ENCODE measurements at places on chromosomes 11 and 22. TPM values are rescaled to one million over a fixed set of nuclear protein-coding genes. Genes with fewer than 3 reads are reported as not detected.
A peak's percentile ranks its signal among the peaks of the same experiment; 100 is the strongest.

- DNase-seq, result no peak
Measured at GRCh38 chr11:56457076-56457475, 16.1 kb downstream of the OR5M3 start.

DNA sequence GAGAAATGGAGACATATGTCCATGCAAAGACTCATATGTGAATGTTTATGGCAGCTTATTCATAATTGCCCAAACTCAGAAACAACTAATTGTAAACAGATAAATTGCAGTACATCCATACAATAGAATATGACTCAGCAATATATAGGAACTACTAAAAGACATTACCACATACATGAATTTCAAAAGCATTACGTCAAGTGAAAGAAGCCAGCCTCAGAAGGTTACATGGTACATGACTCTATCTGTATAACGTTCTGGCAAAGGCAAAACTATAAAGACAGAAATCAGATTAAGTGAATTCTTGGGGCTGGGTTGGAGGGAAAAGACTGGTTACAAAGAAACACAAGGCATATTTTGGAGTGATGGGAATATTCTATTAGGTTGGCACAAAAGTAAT, 7.2 kb downstream of the KCTD21 start:
- DNase-seq, result no peak

Gene CD6
- 1.8 TPM for polyA plus RNA-seq

GRCh38 chr11:86155200-86155844, 86.4 kb upstream of the PICALM start:
- DNase-seq, result no peak

DNA sequence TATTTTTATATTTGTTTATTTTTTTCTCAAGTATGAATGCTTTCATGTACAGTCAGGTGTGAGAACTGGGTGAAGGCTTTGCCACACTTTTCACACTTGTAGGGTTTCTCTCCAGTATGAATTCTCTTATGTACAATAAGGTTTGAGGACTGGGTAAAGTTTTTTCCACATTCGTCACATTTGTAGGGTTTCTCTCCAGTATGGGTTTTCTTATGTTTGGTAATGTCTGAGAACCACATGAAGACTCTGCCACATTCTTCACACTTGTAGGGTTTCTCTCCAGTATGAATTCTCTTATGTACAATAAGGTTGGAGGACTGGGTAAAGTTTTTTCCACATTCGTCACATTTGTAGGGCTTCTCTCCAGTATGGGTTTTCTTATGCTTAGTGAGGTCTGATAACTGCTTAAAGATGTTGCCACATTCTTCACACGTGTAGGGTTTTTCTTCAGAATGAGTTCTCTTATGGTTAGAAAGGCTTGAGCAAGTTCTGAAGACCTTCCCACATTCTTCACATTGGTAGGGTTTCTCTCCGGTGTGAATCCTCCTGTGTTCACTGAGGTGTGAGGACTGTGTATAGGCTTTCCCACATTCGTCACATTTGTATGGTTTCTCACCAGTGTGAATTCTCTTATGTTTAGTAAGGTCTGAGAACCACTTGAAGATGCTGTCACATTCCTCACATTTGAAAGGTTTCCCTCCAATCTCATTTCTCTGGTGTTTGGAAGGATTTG, 19.7 kb downstream of the ZNF195 start:
- no peak for DNase-seq

- no peak for DNase-seq
Measured at GRCh38 chr22:35274154-35274871, 17.0 kb downstream of the HMGXB4 start.

DNA sequence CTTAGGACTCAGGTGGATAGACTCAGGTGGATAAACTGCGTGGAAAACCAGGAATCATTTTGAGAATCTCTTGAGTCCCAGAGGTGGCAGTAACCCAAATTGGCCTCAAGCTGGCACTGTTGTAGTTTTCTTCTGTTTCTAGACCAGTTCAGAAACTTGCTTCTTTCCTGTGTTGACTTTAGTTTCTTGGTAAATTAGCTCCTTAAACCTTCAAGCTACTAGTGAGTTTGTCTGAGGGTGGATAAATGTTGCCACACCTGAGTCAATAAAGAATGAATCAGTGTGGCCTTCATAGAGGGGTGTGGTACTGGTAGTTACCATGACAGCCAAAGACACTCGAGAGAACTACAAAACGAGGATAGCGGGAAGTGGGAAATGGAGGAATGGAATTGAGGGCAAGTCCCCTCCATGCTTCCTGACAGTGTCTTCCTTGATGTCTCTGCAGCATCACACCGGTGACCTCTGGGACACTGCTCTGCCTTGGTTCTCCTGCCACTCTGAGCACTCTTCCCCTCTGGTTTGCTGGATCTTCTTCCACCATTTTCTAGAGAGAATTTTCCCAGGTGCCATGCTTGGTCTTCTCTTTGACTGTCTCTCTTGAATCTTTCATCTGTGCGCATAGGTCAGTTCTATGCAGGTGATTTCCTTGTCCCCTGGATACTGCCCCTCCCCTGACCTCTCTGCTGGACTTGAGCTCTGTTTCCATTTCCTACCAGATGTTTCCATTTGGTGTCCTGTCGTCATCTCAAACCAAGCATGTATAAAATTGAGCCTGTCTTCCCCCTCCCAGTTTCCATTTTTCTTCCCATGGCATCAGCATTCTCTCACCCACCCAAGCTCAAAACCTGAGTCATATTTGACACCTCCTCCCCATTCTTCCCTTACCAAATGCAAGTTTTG, 7.2 kb downstream of the POLD4 start:
- DNase-seq, result no peak

GRCh38 chr11:92750794-92751193, 218.7 kb upstream of the MTNR1B start:
- DNase-seq, result no peak

- DNase-seq, result no peak
Measured at GRCh38 chr22:45770506-45770905, 98.9 kb downstream of the ATXN10 start.

DNA sequence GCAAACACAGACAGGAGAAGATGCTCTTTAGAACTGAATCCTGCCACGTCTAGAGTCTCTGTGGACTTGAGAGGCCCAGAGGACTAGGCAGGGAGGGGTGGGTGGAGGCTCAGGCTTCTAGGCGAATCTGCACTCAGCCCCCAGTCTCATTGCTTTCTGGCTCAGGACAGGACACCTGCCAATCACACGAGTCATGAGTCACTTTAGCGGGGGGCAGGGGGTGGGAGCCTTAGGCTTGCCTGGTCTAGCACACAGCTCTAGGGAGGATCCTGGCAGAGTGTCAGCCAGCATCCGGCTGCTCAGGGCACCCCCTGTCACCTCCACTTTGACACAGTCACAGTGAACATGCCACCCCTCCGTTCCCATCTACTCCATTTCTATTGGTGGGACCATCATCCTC, 167.7 kb downstream of the CEP164 start:
- no peak for DNase-seq

Gene MOV10L1
- 1.1 TPM for polyA plus RNA-seq

Gene PGA3
- polyA plus RNA-seq, result not detected

Gene OTOG
- polyA plus RNA-seq, result 0.66 TPM

Gene SLC22A12
- polyA plus RNA-seq, result 5.7 TPM

- no peak for DNase-seq
Measured at GRCh38 chr11:117303646-117304315, 12.3 kb downstream of the BACE1 start.

DNA sequence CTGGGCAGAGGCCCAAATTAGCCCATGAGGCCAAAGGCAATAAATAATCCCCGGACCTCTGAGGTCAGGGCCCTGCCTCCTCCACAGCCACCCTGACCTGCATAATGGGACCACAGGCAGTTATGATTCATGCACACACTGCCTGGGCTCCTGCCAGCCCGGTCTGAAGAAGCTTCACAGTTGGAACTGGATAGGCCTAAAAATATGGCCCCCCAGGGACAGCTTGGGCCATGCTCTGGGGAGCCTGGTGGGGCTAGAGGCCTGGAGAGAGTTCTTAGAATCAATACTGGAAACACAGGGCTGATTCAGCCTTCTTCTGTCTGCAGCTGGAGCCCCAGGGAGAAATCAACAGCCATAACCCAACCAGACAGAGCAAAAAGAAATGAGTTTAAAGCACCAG, 112.8 kb upstream of the CADM1 start:
- DNase-seq, result no peak

Gene PNPLA2
- 66.0 TPM for polyA plus RNA-seq

Gene VWCE
- polyA plus RNA-seq, result 3.5 TPM

Gene SIAE
- 35.9 TPM for polyA plus RNA-seq

GRCh38 chr22:45805413-45805812, 133.8 kb downstream of the ATXN10 start:
- no peak for DNase-seq

DNA sequence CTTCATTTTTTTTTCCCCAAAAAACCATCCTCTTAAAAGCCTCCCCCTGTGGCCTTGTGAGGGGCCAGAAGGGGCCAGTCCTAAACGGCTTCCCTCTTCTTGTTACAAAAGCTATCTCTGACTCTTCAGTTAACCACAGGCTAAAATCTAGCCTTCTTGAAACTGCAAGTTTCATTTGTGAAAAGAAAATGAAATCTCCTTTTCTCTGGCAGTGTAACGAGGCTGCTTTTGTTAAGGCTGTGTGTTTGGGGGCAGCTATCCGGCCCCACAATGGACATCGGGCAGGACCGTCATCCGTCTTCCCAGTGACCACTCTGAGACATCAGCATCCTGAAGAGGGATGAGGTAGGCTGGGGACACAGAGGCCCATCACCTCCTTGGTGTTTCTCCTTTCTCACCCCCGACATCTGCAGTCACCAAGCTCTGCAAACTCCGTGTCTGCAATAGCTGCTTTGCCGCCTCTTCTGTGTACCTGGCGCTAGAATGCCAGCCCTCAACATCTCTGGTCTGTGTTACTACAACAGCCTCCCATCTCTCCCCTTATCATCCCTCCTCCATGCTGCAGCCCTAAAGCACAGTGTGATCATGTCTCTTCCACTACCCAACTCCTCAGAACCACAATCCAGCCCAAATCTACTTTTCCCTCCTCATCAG, 94.0 kb downstream of the RCN1 start:
- DNase-seq, result no peak

Gene ESAM
- 69.4 TPM for polyA plus RNA-seq

- peak; percentile 96 for DNase-seq
Measured at GRCh38 chr11:69638941-69639681, 1.8 kb upstream of the CCND1 start.

GRCh38 chr11:69817265-69818230, 1.7 kb downstream of the FGF3 start:
- peak; percentile 49 for DNase-seq

DNA sequence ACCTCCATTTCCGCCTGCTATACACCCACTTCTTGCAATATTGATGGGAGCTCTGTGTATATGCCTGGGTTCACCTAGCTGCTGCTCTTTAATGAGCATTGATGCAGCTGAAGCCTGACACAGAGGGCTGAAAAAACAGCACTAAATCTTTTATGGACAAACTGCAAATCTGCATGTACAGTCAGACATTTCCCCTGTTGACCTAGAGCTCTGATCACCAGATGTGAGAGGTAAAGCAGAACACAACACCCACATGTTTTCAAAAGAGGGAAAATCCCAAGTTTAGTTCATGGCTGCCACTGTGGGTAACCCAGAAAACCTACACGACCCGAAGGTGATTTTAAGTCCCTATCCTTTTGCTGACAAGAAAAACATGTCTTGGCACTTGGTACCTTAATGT, 303.0 kb upstream of the PITPNB start:
- DNase-seq, result no peak

DNA sequence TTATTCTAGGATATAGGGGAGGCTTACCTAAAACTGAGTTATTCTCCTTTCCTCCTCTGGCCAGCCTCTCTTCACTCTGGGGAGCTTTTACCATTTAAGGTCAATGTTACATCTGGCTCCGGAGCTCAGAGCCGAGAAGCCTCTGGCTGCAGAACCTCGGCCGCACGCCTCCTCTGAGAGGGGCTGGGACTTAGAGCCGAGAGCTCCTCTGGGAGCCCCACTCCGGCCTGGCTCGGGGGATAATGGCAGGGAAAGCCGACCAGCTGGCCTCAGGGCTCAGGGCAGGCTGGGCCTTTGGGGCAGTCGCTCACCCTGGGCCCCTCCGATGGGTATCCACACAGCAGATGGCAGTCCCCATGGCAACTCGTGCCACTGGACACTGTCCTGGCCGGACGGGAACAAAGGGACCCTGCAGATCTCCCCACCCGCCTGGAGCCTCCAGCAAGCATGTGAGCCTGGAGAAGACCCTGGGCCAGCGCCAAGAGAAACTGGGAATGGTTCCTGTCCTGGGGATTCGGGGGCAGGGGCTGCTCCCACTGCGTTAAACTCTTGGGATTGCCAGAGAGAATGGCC, at the start of gene IRAG1:
TSS of gene IRAG1 (minus strand) at position 247 of the 573 bp plus-strand sequence. CDS start at position 94, 153 bp downstream.
- DNase-seq, result no peak

- no peak for DNase-seq
Measured at GRCh38 chr11:132099692-132100091, 729.3 kb downstream of the NTM start.

Gene MS4A4A
- 5.1 TPM for polyA plus RNA-seq

Gene CCDC15
- 3.9 TPM for polyA plus RNA-seq

Gene FOXR1
- polyA plus RNA-seq, result 0.29 TPM

Gene TMEM121B
- 1.0 TPM for polyA plus RNA-seq

Gene OR8G5
- polyA plus RNA-seq, result not detected

GRCh38 chr22:42340829-42341383, 70.5 kb upstream of the TCF20 start:
- no peak for DNase-seq

DNA sequence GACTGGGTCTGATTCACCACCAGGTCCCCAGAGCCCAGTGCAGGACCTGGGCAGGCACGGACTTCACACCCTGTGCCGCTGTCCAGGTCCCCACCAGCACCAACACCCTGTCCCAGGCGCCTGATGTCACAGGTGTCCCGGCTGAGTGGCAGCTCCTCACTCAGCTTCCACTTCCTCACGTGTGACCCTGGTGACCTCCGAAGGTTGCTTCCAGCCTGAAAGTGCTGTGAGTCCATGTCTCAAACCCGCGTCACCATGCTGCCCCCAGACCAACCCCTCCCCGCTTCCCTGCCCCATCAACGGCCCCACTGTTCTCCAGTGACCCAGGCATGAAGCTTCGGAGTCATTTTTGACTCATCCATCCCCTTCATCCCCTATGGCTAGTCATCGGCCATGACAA, 25.7 kb upstream of the PICK1 start:
- no peak for DNase-seq

- no peak for DNase-seq
Measured at GRCh38 chr11:16403851-16404250, 47.5 kb upstream of the SOX6 start.

GRCh38 chr11:2844116-2844842, 41.3 kb downstream of the CDKN1C start:
- no peak for DNase-seq

Gene ACTN3
- polyA plus RNA-seq, result 0.43 TPM

- DNase-seq, result peak; percentile 5
Measured at GRCh38 chr11:129423426-129423825, 47.8 kb downstream of the BARX2 start.

Data from renal pelvis (tissue), 12 donors.